Stimulated activated CD8-positive, alpha-beta memory T cell treated with anti-CD3 and anti-CD28 coated beads, Interleukin-12 subunit alpha, Interleukin-12 subunit beta, amount 100 ng/mL, for 1 hour (primary cell): ENCODE measurements at places on chromosomes 5 and 9.

DNA sequence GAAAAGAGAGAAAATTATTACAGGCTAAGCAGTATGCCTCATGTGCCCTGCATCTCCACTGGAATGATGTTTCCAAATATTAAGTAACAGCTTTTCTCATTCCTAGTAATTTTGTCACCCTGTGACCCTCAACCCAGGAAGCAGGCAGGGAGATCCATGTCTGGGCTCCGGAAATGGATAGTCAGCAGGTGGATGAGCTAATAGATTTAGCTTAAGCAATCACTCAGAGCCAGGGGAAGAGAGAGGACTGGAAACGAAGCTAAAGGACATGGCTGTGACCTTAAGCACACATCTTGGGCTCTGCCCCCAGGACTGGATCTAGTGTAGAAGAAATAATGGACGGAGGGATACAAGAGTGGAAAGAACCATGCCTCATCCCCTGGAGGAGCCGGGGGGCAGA lies 89.5 kb downstream of the ARSB start:
- no peak for DNase-seq

DNA sequence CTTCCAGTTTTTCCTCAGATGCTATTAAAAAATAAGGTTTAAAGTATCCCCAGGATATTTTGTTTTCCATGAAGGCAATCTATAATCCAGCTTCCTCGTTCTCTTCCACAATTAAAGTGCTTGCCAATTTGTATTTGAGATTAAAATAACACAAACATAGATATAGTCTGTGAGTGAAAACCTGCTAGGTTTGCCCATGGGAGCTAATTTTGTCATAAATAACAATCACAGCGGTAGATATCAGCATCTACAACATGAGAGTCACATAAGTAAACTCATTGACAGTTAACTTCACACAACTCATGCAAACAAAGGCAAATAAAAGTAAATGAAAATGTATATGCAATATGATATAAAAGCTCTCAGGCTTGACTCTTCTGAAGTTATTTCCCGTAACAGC lies 29.2 kb upstream of the RASGRF2 start:
- DNase-seq, result no peak

- DNase-seq, result no peak
Observed at GRCh38 chr9:35680331-35681105, 6.8 kb downstream of the CA9 start.

- DNase-seq, result no peak
Observed at GRCh38 chr5:179759581-179760551, 27.2 kb downstream of the MAML1 start.

DNA sequence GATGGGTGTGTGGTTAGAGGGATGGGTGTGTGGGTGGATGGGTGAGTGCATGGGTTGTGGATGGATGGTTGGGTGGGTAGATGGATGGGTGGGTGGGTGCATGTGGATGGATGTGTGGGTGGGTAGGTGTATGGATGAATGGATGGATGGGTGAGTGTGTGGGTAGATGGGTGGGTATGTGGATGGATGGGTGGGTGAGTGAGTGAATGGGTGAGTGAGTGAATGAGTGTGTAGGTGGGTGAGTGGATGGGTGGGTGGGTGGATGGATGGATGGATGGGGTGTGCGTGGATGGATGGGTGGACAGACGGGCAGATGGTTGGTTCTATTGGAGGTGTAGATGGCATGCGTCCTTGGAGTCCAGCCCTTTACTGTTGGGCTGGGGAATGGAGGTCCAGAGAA lies 17.2 kb downstream of the STKLD1 start:
- no peak for DNase-seq

DNA sequence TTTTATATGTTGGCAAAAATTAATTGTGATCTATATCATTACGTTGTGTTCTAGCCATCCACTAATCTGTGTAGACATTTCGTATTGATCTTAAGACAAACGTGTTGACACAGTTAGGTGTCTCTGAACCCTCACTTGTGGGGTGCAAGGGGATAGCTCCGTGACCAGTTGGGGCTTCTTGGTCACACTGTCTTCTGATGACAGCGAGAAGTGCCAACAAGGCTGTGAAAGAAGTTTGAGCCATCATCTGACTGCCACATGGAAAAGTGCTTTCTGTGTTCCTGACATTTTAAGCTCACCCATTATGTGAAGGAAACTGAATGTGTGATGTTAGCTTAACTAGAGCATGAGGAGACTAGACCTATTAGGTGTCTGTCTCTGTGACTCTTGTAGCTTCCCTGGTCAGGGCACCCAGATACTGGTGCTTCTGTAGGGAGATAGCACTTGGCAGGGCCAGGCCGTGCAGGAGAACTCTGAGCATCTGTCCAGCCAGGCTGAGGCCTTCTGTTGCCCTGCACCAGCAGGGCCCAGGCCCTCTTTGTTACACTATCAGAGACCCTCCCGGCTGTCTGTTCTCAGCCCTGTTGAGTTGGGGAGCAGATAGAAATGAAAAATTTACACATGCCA lies 52.8 kb upstream of the PHF2 start:
- DNase-seq, result no peak

- DNase-seq, result no peak
Observed at GRCh38 chr5:159003045-159004030, 96.4 kb downstream of the EBF1 start.

GRCh38 chr5:150066901-150067396 lies 19.4 kb downstream of the CSF1R start:
- no peak for DNase-seq

- DNase-seq, result no peak
Observed at GRCh38 chr9:34413231-34413852, 36.6 kb upstream of the MYORG start.

DNA sequence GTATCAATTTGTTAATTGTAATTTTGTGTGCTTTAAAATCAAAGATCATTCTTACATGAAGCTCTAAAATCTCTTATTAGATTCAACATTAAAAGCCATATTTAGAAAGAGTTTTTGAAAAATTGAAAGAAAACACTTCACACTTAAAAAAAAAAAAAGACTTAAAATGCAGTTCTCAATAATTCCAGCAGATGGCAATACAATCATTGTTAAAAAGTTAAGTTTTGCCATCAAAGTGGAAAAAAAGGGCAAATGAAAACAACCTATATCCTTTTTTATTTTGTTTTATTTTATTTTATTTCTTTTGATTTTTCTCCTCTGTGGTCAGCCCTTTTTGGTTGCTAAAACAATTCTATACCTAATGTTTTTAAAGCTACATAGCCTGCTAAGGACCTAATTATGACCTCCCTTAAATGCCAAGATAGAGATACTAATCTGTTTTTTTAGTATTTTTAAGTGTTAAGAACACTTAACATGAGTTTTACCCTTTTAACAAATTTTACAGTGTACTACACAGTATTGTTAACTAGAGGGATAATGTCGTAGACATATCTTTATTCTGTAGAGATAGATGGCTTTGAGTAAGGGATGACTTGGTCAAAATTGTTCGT lies 154.2 kb upstream of the DAB2 start:
- DNase-seq, result no peak

- no peak for DNase-seq
Observed at GRCh38 chr9:75938946-75939345, 48.5 kb downstream of the PCSK5 start.

DNA sequence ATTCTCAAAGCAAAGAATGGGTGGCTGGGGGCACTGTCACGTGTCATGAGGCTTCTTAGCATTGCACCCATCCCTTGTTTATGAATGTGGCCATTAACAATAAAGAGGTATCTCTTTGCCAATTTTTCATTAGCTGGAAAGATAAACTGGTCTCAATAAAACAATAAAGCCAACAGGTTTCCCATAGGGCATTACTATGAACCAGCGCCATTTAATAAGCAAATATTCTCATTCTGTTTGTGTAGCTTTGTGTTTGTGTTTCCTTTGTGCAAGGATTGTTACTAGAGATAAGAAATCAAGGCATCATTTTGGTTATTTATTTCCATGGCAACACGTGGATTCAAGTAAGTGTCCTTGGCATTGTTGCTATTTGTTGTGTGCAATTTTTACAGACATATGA lies 37.6 kb upstream of the CAST start:
- DNase-seq, result no peak

DNA sequence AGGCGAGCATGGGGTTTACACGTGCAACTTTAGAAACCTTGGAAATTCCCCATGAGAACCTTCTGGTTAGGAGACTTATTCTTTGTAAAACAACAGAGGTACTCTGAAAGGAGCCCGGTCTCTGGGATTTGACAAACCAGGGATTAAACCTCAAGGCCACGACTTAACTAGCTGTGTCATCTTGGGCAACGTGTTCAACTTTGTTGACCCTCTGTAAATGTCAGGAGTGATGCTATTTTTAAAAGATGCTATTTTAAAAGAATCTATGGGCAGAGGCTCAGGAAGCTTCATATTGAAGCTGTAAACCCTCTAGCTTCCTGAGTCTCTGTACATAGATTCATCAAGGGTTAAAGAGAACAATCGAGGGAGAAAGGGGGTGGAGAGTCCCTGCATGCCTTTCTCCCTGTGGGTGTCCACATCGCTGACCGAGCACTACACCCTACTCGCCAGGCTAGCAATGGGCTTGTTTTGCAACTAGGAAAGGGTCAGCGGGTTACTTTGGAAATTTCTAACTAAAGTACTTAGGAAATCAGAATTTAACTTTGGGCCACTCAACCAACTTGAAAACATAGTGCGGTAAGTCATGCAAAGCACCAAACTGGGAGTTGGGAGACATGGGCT lies 2.1 kb downstream of the SLC36A2 start:
- no peak for DNase-seq

- DNase-seq, result no peak
Observed at GRCh38 chr9:750249-750967, 91.1 kb upstream of the DMRT1 start.
